ENCODE measurements at places on chromosomes 6 and 20.

GRCh38 chr20:39234520-39235095 lies 272.5 kb downstream of the DHX35 start:
- DNase-seq = no peak

GRCh38 chr6:128024046-128024445 lies 123.2 kb upstream of the THEMIS start:
- no peak for DNase-seq

DNA sequence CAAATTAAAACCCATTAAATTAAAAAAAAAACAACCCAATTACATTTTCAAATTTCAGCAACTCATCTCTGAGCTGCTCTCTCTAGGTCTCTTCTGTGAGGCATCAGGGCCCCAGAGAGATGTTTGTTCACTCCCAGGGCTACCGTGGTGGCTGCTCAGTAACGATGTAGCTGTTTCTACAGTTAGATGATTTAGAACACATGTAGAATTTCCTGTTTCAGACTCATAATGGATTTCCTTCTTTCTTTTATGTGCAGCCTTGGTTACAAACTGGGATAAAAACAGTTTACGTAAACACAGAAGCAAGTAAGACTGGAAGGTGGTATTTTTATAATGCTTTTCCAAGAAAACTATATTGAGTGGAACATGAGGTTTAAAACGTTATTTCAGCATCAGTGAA lies 116.1 kb upstream of the CCN2 start:
- DNase-seq = no peak

DNA sequence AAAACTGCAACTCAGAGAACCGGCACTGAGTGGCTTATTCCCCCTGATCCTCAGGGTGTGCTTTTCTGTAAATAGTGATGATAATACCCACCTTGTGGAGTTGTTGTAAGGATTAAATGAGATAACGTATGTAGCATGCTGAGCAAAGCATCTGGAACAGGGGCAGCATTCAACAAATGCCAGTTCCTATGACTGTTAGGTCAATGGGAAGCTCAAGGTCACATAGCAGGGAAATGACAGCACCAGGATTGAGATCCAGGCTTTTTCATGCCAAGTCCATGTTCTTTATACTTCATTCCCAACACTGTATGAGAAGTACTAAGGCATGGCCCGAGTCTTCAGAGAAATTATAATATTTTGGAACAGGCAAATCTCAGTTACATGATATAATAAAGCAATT lies 5.1 kb downstream of the RCAN2 start:
- DNase-seq = no peak

GRCh38 chr6:148385379-148385778 lies 42.7 kb downstream of the SASH1 start:
- no peak for DNase-seq

DNA sequence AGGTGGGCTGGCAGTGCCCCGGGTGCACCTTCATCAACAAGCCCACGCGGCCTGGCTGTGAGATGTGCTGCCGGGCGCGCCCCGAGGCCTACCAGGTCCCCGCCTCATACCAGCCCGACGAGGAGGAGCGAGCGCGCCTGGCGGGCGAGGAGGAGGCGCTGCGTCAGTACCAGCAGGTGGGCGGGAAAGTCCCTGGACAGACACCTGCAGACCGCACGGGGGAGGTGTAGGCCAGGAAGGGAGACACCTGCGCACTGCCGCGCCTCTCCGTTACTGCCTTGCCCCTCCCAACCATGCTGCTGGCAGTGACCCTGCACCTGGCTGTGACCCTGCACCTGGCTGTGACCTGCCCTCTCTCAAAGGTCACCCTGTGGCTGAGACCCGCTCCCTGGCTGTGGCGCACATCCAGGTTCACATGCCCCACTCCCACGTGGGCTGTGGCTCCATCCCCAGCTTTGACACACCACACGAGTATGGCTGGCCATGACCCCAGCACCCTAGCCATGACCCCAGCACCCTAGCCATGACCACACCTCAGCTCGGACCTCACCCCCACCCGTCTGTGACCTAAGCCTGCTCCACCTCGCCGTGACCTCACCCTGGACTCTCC lies 11.6 kb downstream of the RBCK1 start:
- DNase-seq = no peak

DNA sequence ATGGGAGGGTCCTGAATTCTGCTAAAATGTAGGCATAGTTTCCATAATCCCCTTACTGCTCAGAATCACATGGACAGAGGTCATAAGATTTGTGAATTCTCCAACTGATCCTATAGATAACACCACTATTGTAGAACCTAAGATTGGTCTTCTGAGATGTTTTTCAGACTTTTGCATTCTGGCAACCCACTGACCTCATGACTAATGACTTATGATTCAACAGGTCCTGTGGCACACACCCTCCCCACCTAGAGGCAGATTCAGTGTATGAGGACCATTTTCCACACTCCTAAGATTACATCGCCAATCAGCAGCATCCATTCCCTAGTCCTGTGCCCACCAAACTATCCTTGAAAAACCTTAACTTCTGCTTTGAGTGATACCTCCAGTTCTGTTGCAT lies 207.2 kb downstream of the BTBD9 start:
- DNase-seq = no peak

DNA sequence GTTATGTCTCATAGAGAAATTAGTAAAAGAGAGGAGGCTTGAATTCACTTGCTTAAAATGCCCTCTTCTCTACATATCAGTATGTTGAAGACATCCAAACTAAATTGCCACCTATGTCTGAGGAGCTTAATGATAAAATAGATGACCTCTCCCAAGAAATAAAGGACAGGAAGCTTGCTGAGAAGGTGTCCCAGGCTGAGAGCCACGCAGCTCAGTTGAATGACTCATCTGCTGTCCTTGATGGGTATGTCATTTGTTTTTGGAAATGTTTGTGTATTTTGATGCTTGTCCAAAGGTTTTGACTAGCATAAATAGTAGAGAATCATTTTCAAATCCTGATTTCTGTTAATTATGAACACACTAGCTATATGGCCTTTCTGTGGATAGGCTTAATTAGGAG lies 307.7 kb downstream of the ARHGAP18 start:
- no peak for DNase-seq

- DNase-seq = no peak
Measured at GRCh38 chr6:115783402-115784061, 277.2 kb downstream of the FRK start.

DNA sequence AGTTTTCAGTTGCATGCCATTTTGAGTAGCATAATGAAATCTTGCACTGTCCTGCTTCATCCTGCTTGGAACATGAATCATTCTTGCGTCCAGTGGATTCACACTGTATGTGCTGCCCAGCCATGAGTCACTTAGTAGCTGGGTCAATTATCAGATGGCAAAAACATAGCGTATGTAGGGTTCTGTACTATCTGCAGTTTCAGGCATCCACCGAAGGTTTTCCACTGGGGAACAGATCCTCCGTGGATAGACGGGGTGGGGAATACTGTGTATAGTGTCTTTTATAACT lies 61.4 kb downstream of the IL22RA2 start:
- DNase-seq = no peak
